ENCODE measurements at places on chromosomes 5 and 9.

DNA sequence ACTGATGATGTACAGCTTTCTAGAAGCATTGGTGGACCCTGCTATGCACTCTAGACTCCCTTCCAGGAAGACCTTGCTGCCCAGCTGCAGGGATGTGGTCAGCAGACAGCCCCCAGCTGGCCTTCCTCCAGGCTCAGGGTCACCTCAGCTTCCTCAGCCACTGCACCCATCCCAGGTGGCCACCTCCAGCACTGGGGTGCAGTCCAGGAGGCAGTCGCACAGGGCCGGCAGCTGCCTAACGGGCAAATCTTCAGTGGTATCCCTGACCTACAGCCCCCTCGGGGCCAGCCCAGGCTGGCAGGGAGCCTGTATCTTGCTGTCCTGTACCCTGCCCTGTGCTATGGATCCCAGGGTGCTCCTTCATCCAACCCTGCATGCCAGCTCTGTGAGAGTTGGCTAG is 81.8 kb downstream of the GADD45G start:
- no peak for DNase-seq

DNA sequence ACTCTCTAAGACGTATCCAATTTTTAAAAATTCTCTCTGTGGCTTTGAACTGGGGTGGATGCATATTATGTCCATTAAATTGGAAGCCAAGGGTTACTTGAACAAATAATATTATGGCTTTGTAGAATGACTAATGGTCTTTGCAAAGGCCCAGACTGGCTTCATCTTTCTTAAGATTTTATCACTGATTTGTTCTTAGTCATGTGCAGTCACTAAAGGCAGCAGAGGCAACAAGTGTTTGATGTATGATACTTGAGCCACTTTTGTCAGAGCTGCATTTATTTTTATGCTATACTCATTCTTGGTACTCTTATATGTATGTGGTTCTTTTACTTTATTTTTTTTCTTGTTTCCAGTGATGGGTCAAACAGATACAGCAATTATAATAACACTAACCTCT is 152.2 kb downstream of the NR2F1-AS1 start:
- no peak for DNase-seq

DNA sequence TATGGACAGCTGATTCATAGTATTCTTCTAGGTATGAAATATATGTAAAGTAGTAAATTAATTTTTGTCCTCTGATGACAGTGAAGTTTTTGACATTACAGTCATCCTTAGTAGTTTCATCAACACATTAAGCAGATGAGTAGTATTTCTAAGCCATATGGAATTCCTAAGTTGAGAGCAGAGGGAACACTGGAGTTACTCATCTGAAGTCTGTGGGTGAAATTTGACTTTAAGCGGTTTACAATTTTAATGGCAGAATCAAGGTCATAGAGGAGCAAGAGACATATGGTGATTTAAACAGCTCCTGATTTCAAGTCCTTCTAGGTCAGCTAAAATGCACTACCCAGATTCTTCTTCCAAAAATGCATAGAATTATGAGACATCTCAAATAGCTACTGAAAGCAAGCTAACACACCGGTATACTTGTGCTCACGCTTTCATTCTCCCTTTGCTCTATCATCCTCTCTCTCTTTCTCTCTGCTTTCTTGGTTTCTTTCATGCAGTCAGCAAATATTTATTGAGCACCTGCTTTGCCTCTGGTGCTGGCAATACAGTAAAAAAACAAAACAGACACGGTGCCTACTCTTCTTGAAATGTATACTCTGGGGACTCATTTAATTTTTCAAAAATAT is 235.9 kb downstream of the FER start:
- DNase-seq = no peak

DNA sequence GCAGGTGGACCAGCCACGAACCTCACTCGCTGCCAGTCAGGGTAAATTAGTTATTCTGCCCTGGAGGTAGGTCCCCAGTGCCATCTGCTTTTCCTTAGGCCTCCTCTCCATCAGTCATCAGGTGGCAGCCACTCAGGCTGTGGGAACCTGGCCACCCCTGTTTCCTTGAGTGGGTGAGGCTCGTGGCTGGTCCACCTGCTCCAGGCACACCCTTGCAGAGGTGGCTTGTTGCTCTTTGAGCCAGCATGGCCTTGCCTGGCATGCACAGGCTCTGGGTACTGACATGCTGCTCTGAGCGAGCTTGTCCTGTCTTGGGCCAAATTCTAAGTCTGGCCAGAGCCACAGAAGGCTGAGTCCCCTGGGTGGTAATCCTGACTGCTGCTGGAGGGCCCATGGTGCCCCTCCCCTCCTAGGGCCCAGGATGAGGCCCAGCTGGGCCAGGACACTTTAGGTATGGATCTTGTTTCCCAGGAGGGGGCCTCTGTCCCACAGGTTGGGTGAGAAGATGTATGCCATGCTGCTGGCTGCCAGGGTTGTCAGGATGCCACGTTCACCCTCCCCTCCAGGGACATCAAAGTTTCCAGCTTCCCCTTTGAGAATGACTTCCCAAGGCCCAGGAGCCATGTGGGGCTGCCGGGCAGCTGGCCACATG is 17.0 kb upstream of the ZNF484 start:
- DNase-seq = no peak

DNA sequence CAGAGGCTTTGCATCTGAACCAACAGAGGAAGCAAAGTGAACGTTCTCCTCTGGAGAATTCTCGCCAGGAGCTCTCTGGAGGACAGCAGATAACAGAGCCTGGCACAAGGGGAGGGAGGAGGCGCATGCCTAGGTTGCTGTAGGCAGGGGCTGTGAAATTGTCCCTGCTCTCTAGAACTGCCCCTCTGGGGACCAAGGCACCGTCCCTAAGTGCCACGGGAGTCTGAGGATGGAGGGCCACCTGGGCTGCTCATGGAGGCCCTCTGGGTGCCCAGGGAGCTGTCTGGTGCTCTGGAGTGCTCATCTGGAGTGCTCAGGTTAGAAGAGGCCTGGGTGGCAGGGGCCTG is 77.6 kb downstream of the CACNA1B start:
- no peak for DNase-seq

DNA sequence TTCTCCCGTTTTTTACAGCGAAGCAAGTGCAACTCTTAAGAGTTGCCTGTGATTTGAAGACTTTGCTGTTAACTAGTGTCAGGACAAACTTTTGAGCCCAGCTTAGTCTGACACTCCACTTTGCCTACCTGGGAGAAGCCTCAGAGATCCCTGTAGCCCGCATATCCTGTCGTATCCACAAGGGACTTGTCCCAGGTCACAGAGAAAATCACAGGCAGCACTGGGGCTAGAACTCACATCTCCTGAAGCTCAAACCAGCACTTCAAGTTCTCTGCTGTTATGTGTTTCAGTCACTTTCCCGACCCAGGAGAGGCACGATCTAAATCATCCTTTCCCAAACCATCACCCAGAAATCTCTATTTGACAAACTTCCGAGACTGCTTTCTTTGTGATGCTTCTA is 584.5 kb downstream of the ACTL7B start:
- no peak for DNase-seq

- no peak for DNase-seq
Observed at GRCh38 chr9:16705111-16705604, 165.3 kb downstream of the BNC2 start.

- DNase-seq = no peak
Observed at GRCh38 chr9:113536483-113537228, 73.1 kb downstream of the RGS3 start.

- no peak for DNase-seq
Observed at GRCh38 chr5:166540156-166540555, 1751.3 kb upstream of the WWC1 start.

DNA sequence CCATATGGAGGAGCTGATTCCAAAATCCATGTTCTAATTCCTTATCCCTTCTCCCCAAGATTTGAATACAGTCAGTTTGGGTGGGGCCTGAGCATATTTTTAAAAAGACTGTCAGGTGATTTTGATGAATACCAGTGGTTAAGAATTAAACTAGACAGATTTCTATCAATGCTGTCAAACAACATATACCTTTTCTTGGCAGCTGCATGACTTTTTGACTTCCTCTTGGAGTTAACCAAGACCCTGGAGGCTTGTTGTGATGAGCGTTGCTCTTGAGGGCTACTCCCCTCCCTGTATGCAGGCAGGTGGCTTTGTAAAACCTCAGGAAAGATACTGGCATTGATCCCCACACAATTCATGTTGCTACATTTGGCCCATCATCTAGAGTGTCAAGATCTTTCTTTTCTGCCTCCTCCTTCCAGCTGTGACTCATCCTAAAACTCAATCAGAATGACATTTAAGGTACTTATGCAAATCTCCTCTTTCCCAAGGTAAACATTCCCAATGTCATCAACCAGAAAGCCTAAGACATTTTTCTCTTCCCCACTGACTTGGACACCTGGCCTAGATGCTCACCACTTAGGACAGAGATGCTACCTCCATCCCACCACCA is 61.7 kb downstream of the PPP2R2B start:
- no peak for DNase-seq

GRCh38 chr5:117455236-117456233 is 880.9 kb upstream of the SEMA6A start:
- DNase-seq = no peak

- DNase-seq = no peak
Observed at GRCh38 chr5:171470420-171470819, 51.0 kb downstream of the FGF18 start.

DNA sequence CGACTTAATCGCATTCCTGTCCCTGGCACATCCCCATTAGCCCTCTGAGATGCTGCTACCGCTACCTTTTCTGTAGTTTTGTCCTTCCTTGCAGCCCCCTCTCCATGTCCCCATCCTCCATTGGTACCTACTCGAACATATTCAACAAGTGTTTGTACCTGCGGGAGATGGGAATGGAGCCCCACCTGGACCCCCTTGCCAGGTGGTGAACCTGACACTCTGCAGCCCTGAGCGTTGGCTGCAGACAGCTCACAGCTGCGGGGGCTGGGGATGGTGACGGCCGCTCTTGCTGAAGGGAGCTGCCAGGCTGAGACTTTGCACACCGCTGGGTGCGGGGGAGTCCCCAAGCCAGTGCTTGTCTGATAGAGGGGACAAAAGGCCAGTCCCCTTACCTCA is 96.3 kb upstream of the DAP start:
- DNase-seq = no peak

DNA sequence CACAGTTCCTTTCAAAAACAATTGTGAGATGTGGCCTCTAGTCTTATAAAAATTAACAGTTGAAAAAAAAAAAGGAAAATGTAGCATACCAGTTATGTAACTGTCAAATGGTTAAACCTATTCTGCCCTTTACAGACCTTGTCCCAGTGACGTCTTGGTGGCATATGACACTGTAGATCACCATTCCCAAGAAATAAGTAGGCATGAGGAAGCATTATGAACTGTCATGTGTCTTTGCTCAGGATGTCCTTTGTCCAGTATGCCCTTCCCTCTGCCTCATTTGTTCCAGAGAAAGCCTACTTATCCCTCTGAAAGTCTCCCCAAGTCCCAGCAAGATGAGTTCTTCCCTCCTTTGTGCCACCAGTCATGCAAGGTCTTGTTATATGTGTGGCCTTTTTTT is 63.2 kb downstream of the PAM start:
- no peak for DNase-seq

DNA sequence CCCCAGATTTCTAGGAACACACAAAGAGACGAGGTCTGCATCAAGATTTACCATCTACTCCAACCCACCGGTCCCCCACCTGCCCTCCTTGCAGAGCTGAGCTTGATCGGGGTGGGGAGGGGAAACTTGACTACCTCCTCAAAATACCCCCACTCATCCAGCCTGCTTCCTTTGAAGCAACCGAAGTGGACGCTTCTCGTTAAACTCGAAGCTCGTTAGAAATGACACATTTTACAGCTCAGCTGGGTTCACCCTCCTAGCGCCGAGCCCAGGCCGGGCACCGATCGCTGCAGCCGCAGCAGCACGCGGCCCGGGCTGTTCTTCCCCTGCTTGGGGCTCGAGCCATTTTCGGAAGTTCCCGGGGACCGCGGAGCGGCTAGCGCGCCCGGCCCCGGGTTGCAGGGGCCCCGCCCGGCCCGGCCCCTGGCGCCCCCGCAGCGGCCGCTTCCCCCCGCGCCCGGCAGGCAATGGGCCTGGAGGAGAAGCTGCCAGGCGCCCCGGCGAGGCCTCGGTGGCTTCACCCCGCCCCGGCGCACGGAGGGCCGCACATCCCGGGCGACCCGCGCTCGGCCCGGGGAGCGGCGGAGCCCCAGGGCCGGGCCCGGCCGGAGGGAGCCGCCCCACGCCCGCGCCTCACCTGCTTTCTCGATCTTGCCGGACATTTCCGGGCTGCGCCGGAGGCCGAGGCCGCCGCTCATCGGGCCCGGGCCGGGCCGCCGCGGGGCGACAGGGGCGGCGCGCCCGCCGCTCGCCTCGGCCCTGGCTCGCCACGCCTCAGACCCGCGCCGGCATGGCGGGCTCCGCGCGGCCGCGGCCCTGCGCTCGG is 530 bp downstream of the RAPGEF1 start:
- peak; percentile 58 for DNase-seq

- DNase-seq = no peak
Observed at GRCh38 chr5:146005723-146006122, 69.3 kb downstream of the SH3RF2 start.

DNA sequence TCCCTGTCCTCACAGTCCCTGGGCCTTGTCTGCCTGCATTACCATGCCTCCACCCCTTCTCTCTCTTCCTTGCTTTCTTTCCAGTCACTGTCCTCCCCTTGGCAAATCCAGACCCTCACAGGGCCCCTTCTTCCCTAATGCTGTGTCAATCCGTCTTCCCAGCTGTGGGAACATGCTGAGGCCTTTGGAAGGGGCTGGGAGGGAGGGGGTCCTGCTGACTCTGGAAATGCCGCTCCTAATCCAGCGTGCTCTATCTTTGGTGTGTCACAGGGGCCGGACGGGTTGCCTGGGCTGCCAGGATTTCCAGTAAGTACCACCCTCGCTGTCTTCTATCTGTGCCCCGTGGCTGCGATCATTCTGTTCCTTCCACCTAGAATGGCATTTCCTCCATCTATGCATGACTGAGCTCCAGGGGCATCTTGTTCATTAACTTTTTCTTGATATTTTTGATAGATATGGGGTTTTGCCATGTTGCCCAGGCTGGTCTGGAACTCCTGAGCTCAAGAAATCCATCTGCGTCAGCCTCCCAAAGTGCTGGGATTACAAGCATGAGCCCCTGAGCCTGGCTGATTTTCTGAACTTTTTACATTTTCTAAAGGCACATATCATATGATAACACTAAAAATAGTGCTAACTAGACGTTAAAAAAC is 64.5 kb upstream of the TGFBR1 start:
- DNase-seq = no peak

- DNase-seq = no peak
Observed at GRCh38 chr5:127290946-127291693, 524 bp downstream of the MEGF10 start.

DNA sequence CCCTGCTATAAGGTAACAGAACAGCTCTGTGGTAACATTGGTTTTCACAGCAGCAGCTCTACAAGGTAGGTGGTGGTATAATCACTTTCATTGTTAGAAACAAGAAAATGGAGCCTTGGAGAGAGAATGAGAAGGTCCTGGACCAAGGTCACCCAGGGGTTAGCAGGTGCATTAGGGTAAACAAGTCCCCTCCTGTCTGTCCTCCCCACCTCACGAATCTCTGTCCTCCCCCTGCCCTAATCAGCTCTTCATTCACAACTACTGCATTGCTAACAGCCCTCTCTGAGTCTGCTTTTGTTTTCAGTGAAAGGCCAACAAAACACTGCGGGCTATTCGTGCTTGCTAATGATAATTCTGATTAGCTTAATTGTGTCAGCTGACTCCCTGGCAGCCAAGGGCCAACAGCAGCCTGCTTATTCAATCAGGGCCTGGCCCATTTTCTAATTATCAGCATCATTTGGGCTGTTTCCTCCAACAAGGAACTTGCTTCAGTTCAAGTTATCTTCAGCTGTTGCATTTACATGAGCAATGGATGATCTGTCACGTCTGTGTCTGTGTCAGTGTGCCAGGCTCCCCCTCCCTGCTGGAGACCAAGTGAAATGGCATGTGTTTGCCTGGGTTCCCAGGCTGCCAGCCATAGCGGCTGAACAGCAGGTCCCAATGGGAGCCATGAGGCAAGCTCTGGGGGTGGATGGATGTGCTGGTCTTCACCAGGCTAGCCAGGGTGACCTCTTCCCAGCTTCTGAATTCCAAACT is 56.7 kb upstream of the EQTN start:
- DNase-seq = peak; percentile 14

Data from memory B cell (primary cell).